ENCODE measurements at places on chromosomes 1 and 21.
A peak's percentile ranks its signal among the peaks of the same experiment; 100 is the strongest.

DNA sequence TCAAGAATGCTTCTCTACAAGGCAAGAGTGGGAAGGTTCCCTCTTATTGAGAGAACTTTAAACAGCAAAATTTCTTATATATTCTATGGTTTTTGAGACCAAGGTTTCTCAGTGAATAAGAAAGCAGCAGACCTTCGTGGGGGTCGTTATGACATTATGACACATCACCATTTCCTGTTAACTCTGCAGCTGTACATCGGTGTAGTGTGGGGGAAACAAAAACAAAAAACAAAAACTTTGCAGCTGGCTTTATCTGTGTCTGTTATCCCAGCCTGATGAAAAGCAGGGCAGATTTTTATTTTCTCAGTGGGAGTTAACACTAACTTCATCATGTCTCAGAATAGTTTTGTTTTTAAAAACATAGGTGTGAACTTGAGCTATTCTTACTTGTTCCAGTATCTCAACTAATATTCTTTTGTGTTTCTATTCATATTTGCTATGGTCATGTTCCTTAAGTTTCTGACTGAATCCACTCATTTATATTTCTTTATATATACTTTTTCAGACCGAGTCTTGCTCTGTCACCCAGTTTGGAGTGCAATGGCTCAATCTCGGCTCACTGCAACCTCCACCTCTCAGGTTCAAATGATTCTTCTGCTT, 2.1 kb downstream of the SDE2 start:
- no peak for DNase-seq

- DNase-seq = no peak
These were observed 120.3 kb downstream of the TM2D1 start for GRCh38 chr1:61604684-61605083.

GRCh38 chr1:79376106-79376505, 369.6 kb upstream of the ADGRL4 start:
- no peak for DNase-seq

GRCh38 chr1:217525773-217526490, 105.0 kb downstream of the GPATCH2 start:
- no peak for DNase-seq

- no peak for DNase-seq
These were observed 5.4 kb downstream of the SERTAD4 start for GRCh38 chr1:210237981-210238380.

GRCh38 chr21:31011412-31011811, 26.9 kb downstream of the KRTAP19-8 start:
- DNase-seq = no peak

DNA sequence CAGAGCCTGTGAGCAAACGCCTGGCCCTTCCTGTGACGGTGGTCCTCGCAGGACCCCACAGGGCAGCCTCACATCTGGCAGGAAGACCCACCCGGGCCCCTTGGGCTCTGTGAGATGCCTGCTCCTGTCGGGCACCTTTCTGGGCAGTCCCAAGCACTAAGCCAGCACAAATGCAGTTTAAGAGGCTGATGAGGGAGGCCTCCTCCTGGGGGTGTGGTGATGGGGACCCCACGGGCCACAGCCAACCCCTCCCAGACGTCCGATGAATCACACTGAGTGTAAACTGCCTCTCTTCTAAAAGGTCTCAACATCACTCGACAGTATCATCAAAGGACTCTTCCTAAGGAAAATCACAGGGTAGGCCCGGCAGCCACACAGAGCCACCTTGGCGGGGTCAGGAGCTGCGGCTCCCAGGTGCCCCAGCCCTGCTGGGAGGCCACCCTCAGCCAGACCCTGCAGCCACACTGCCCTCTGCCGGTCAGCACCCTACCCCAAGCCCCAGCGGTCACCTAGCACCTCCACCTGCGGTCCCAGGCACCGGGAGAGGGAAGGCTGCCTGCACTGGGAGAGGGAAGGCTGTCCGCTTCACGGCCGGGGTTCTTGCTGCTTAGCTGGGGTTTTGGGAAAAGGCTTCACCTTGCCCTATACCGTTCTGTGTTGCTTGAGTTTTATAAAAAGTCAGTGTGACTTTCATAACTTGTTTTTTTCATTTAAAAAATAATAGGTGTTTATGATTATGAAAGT, 3.9 kb upstream of the PRKCZ start:
- DNase-seq = no peak

- DNase-seq = no peak
These were observed 126.8 kb upstream of the DEPDC1 start for GRCh38 chr1:68623700-68624099.

DNA sequence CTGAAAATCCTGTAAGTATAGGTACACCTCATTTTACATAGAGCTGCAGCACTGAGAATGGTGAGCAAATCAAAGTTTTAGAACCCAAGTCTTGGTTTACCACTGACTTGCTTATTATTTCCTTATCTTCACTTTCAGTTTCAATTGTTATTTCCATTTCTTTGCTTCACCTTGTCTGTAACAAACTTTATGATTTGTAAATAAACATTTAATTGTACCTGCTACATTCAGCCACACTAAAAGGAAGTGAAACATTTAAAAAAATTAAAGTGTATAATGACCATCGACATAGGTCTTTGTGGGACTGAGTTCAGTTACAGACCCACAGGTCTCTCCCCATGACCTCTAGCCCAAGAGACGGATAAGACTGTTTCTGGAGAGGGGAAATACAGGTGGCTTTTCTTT, 34.4 kb downstream of the LGR6 start:
- DNase-seq = no peak

- no peak for DNase-seq
These were observed 8.9 kb downstream of the RCAN1 start for GRCh38 chr21:34606051-34606450.

- DNase-seq = no peak
These were observed 9.0 kb upstream of the IFFO2 start for GRCh38 chr1:18965206-18966173.

GRCh38 chr1:93468662-93469061, 20.7 kb downstream of the FNBP1L start:
- no peak for DNase-seq

- DNase-seq = no peak
These were observed 26.3 kb upstream of the NHLH2 start for GRCh38 chr1:115867216-115867615.

GRCh38 chr1:87956072-87956471, 627.4 kb downstream of the LMO4 start:
- no peak for DNase-seq

DNA sequence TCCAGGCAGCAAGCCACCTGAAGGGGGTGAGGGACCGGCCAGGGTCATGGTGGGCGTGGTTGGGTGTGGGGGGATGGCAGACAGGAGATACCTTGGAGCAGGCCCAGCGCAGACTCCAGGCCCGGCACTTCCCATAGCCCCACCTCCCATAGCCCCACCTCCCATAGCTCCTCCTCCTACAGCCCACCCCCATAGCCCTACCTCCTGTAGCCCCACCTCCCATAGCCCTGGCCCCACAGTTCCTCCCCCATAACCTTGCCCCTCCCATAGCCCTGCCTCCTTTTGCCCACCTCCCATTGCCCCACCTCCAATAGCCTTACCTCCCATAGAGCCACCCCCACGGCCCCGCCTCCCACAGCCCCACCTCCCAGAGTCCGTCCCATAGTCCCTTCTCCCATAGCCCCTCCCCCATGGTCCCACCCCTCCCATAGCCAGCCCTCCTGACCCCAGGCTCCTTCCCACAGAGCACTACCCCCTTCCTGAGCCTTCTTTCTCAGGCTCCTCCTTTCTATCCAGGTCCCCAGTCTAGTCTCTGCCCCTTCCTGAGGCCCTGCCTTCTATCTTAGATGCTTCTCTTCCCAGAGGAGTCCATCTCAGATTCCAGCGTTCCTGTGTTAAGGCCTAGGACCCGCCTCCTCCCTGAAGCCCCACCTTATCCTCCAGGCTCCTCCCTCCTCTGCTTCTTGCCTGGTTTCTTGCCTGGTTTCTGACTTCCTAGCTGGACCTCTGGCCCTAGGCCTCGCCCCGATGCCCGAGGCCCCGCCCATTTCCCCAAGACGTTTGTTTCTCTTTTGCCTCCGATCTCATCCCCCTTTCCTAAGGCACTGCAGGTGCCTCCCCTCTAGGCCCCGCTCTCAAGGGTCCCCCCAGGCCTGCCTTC, 46.8 kb downstream of the PTPRU start:
- DNase-seq = no peak

GRCh38 chr1:172679000-172679772, 20.3 kb downstream of the FASLG start:
- DNase-seq = no peak

DNA sequence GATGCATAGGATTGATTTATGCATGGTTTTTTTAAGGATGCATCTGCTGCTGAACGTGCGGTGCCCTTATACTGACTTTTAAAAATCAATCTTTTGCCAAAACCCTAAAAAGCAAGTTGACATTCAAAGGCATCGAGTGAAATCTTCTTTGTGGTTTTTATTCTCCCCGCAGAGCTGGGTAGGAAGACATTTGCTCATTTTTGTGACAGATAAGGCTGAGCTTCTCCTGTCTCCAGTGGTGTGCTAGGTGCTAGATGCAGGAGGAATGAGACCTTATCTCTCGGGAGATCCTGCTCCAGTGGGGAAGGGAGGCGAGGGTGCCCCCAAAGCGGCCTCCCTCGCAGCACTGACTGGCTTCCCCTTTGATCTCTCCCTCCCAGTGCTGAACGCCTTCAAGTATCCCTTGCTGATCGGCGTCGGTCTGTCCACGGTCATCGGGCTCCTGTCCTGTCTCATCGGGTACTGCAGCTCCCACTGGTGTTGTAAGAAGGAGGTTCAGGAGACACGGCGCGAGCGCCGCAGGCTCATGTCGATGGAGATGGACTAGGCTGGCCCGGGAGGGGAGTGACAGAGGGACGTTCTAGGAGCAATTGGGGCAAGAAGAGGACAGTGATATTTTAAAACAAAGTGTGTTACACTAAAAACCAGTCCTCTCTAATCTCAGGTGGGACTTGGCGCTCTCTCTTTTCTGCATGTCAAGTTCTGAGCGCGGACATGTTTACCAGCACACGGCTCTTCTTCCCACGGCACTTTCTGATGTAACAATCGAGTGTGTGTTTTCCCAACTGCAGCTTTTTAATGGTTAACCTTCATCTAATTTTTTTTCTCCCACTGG, 14.9 kb upstream of the CD101 start:
- DNase-seq = peak; percentile 7

DNA sequence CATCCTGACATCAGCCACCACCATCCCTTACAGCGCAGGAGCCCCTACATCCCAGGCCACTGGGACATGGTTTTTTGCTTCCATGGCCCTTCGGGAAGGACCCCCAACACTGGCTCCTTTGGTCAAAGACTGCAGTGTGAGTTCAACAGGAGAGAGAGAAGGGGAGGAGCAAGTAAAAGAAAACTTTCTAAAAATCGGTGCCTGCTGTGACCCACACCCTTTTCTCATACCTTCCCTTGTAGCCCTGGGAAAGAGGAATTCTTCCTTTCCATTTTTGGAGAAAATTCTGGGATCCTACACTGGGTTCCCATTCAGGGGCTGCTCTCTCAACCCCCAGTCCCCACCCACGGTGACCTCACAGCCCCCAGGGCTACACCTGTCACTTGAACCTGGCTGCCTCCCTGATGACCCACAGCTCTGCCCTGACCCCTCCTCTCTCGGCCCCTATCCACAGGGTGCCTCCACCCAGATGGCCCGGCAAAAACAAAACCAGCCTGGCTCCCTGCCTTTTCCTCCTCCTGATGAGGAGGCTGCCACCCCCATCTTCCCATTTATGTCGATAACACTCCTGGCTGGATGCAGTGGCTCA, 7.6 kb downstream of the PADI4 start:
- no peak for DNase-seq

GRCh38 chr21:26449161-26449560, 123.9 kb downstream of the CYYR1 start:
- no peak for DNase-seq

DNA sequence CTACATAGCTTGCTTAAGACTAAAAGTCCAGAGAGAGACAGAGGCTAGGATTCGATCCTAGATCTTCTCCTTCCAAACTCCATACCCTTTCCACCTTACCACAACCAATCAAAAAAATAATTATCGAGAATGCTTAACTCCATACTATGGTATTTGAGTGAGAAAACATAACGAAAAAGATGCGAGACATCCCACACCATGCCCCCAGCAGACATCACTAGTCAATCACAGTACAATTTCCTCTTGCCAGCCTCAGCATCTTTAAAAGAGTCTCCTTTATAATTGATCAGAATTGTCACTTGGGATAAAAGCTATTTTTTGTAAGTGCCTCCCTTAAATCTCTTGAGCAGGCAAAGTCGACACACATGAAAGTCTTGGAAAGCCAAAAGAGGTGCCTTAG, 875 bp downstream of the NCF2 start:
- no peak for DNase-seq

DNA sequence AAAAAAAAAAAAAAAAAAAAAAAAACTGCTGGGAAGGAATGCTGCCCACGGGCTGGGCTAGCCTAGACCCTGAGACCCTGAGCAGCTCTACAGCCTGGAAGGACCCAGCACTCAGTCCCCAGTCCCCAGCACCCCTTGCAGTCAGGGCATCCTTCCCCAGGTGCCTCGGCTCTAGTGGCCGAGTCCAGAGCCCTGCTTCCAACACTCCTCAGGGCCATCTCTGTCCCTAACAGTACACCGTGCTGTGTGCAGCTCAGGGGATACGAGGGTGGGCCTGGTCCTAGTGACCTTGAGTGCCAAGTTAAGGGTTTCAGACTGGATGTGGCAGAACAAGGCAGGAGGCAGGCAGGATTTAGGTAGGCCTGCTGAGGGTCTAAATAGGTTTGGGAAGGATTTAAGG, 50.2 kb upstream of the LRP8 start:
- no peak for DNase-seq

DNA sequence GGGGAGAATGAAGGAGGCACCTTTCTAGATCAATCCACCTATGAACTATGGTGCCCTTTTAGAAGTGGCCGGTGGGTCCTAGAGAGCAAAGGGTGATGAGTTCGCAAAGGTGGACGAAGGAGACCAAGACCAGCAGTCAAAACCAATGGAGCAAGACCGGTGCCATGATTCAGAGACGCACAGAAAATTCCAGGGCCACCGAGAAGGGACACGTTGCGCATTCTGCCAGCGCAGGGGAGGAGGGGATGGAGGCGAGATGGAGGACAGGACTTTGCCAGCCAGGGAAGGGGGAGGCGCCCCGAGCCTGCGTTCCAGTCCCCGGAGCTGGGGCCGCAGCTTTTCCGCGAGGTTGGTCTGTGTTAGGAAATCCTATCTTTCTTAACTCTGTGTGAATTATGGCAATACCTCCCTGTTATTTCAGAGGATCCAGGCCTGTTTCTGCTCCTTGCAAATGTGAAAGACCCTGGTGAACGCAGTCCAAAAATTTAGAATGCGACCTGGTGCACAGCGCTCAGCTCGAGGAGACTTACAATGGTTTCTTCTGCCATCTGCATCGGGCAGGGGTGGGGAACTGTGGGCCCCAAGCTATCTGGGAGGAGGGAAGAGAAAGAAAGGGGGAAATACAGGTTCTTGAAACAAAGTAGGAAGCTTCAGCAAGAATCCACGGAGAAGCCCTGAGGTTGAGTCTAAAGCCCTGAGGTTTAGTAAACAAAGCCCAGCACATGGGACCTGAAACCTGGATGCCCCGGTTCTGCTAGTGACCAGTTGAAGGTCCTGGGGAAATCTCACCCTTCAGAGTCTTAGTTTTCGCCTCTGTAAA, 129.4 kb downstream of the MRPS6 start:
- no peak for DNase-seq

DNA sequence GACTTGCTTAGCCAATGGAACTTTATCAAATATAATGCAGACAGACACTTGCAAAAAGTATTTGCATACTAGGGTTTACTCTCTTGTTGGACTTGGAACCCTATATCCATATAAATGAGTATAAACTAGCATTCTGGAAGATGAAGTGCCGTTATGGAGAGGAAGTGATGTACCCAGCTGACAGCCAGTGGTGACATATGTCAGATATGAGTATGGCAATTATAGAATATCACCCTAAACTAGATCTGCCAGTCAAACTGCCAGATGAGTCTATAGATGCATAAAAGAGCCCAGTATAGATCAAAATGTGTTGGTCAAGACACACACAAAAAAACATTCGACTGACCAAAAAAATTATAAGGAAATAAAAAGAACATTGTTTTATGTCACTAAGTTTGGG, 739.3 kb downstream of the PLA2G4A start:
- no peak for DNase-seq
